ENCODE measurements at places on chromosomes 7 and 10.
A peak's percentile ranks its signal among the peaks of the same experiment; 100 is the strongest.

DNA sequence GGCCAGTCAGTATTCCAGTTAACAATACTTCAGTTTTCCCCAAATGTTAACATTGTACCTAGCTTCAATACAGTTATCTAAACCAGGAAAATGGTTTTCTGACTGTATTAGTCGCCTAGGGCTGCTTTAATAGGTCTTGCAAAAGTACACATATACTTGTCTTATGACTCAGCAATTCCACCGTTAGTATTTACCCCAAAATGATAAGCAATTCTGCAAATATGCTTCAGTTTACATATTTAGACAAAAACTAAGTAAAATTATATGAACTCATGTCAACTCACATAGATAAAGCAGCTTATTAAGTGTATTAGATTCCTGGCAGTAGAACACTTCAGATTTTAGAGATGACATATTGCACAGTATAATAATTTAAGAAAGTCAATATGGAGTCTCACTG, 363.3 kb downstream of the ARL4A start:
- DNase-seq = peak; percentile 51

DNA sequence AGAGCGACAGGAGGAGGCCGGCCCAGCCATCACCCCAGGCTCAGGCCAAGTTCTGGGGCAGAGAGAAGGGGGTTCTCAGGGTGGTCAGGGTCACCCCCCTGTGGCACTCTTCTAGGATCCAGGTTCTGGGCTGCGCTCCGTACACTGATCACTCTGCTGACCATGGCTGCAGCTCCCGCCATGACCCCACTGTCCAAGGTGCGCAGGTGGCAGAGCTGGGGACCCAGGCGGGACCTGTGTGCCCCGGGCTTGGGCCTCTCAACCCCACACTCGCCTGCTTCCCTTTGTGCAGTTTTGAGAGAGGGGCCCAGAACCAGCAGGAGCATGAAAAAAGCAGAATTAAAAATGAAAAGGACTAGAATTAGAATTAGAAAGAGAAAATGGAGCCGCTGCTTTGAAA, 227.1 kb downstream of the FANK1 start:
- DNase-seq = no peak

DNA sequence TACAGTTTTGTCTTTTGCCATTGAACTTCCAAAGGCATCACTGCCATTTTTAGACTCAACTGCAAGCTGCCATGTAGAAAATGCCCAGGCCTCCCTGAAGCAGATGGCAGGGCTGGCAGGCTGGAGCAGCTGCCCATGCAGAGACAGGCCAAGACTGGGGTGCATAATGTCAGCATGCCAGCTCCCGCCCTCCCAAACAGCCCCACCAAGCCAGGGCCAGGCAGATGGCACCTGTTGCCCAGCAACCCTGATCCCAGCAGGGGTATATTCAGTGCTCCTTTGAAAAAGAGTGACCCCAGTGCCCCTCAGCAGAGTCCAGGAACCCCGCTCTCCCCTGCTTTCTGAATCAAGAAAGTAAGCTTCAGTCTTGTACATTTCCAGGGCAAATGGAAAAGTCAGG, 32.6 kb downstream of the VSTM4 start:
- no peak for DNase-seq

GRCh38 chr7:54260941-54261371, 281.2 kb upstream of the VSTM2A start:
- DNase-seq = no peak

DNA sequence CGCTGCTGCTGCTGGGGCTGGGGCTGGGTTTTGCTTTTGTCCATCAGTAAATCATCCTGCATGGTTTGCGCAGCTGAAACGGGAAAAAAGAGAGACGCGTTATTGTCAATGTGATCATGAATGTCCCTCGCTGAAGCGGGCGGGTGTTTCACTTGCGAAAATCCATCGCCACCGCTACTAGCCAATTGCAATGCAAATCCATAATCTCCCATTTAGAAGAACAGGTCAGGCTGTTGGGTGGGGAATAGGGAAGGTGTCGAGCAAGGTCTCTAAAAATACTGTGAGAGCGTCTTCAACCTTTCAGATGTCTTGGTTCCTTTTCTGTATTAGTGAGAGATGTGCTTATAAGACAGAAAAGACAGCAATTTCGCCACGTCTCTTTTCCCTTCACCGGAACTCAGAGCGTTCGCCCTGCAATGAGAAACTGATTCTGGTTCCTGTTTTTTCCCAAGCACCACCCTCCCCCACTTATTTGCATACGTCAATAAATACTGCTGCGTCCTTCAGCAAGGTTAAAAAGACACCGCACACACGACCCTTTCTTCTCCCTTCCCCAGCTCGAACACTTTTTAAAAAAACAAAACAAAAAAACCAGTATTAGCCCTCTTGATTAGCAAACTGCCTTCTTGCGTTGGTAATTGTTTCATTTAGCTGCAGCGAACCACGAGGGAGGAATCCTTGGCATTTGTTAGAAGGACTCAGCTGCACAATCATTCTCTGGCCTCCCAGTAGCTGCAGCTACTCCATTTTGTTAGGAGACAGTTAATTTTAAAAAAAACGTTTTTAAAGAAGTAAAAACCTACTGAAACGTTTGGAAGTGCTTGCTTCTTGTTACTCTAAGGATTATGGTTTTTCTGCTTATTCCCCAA, 50.4 kb downstream of the CPEB3 start:
- DNase-seq = peak; percentile 91

DNA sequence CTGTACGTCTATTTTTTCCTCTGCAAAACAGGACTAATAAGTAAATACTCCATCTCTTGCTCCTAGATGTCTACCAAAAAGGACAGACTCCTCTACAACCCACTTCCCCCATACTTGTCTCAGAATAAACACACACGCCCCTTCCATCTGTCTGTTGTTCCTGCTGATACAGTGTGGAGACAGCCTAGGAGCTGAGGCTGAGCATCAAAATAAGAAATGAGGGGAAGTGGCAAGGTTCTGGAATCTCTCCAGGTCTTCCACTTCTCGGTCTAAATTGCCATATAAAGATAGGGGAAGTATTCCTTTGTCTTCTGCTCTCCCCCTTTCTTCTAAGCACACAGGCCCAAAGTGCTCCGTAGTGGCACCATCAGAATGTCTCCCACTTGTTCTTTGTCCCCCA, 30.8 kb upstream of the VSIR start:
- peak; percentile 76 for DNase-seq

DNA sequence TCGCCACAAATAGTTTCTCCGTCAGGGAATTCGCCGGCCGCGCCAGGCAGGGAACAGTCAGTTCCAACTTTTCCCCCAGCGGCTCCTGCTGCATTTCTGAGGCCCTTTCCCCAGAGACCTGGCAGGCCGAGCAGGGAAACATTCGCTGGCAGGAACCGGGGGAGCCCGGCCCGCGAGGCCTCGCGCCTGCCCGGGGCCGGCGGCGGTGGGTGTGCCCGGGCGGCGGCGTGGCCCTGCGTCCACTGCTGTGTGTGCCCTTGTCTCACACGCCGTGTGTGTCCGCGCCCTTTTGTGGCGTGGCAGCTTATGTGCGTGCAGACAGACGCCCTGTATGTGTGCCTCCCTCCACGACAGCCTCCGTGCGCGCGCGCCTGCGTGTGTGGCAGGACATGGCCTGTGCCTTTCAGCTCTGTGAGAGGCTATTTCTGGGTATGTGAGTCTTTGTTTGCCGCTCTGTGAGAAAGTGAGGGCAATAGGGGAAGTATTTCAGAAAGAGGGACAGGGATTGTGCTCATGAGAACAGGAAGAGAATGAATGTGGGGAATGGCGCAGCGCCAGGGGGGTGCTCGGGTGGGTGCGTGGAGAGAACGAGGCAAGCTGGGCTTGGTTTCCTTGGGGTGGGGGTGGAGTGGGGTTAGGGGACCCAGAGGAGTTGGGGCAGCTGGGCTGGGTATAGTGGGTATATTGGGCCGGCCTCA, 689 bp upstream of the SMARCD3 start:
- DNase-seq = peak; percentile 78

DNA sequence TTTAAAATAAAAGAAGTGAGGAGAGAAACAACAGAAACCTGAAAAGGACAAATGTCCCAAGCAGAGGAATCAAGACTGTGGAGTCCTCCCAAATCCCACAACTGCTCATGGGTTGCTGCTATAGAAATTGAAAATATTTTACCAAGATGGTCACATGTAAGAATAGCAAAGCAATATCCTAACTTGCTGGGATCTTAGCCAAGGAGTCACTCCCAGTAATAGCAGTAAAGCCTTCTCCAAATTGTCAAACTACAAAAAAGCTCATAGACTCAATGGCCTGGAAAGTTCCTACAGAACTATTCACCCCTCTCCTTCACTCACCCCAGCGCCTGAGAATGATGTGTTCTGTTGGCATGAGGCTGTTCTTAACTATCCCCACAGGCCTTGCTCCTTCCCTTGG, 186.5 kb downstream of the ELMO1 start:
- no peak for DNase-seq

DNA sequence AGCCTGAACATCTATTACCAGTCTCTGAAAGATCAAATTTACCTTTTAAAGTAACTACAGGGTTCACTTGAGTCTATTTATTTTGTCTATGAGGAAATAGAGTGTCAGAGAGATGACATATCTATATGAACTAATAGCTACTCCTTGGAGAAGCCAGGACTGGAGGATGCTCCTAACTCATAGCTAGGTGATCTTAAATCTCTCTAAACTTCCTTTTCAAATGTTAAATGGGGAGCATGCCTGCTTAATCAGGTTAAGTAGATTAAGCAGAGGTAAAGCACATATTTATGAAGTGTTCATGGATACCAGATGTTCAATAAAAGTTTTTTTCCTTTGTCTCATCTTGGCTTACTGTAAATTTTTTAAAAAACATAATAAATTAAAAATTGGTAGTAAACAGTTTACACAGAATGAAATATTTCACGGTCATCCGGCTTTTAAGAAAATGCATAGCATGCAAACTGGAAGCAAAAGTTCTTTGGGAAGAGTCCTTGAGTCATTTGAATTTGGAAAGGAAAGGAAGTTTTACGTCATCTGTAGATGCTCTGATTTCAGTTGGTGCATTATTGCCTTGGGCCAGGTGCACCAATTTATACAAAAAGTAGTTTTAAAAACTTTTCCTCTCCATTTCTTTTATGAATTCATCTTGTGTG, 155.1 kb downstream of the BICC1 start:
- DNase-seq = no peak

- DNase-seq = no peak
Observed at GRCh38 chr10:78433076-78433595, 399.5 kb downstream of the RPS24 start.

- DNase-seq = peak; percentile 92
Observed at GRCh38 chr10:128064108-128064969, 61.9 kb downstream of the MKI67 start.

Data from hematopoietic multipotent progenitor cell treated with erythropoietin and hydrocortisone succinate and interleukin-3 and kit ligand, for 4 days (in vitro differentiated cells).